ENCODE measurements at places on chromosomes 7 and 10.

DNA sequence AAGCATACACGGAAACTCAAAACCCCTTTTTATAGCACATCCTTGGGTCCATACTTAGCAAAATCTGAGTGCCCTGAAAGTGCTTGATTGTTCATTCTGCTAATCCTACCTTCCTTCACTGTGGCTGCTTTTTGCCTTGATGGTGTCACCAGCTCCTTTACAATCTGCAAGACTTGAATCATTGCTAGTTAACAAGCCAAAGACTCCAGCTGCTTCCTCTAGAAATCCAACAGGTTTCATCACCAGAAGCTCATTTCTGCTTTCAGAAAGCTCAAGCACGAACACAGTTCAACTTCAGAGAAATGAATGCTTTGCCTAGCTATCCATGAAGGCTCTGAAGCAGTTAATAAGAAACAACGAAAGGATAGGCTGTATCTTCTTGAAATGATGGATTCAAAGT lies 38.0 kb downstream of the USP6NL start:
- peak; percentile 45 for DNase-seq

DNA sequence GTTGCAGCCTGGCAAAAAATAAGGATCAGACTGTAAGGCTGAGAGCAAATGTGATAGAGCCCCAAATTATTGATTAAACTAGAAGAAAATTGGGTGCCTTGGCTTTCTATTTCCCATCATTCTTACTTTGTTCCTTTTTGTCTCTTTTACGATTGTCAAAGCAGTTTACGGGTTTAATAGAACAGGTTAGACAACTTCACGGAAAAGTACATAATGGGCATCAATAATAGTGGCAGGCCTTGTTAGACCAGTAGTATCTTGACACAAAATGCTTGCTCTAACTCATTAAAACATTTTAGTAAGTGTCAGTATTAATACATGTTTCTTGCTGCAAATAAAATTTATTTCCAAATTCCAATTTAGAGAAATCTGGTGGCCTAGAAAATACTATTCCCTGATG lies 14.5 kb upstream of the GGCT start:
- no peak for DNase-seq

- no peak for DNase-seq
These were observed 187.6 kb upstream of the KLF14 start for GRCh38 chr7:130921391-130922180.

DNA sequence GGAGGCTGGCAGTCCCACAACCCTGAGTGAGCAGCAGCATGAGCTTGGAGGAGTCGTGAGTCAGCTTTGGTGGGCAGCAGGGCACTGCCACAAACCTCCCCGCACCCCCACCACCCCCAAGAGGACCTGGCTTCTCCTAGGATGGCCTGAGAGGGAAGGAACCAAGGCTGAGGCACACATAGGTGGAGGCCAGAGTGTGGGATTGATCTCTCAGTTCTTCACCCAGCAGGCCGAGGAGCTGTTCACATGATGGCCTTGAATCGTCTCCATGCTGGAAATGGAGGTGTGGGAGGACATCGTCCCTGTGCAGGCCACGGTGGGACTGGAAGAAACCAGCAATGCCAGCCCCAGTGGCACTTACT lies 17.4 kb upstream of the GDF10 start:
- no peak for DNase-seq

GRCh38 chr10:3766046-3766756 lies 18.8 kb downstream of the KLF6 start:
- no peak for DNase-seq

DNA sequence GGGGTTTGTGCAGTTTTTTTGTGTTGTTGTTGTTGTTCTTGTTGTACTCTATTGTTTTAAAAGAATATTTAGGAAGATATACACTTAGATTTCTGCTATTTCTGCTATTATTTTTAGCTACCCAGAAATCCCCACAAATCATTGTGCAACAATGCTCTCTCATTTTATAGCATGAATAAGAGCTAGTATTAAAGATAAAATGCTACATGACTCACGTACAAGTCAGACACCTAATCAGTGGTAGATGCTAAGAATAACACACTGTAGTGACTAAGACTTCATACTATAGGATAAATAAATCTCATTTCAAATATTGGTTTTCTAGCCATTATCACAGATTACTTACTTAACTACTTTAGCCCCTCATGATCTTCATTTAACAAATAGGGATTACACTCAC lies 920.5 kb downstream of the KCNMA1 start:
- DNase-seq = no peak
